RCC 7860 (cell line): ENCODE measurements at places on chromosomes 13 and 19.

DNA sequence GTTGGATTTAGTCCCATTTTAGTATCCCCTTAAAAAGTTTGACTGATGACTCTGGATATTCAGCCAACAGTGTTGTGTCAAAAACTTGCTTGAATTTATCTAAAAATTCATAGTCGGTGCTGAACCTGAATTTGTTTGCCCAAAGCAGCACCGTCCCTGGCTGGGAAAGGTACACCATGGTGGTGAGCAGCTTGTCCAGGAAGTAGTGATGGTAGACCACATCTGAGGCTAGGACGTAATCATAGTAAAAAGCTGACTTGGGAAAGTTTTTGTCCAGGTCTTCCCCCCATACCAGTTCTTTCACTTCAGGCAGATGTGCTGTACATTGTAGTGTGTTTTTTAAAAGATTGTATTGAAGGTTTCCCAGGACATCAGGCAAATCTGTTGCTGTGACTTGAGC is 8.8 kb downstream of the METTL21C start:
- DNase-seq: no peak

- no peak for DNase-seq
Observed at GRCh38 chr19:21483589-21484170, 21.7 kb upstream of the ZNF429 start.

DNA sequence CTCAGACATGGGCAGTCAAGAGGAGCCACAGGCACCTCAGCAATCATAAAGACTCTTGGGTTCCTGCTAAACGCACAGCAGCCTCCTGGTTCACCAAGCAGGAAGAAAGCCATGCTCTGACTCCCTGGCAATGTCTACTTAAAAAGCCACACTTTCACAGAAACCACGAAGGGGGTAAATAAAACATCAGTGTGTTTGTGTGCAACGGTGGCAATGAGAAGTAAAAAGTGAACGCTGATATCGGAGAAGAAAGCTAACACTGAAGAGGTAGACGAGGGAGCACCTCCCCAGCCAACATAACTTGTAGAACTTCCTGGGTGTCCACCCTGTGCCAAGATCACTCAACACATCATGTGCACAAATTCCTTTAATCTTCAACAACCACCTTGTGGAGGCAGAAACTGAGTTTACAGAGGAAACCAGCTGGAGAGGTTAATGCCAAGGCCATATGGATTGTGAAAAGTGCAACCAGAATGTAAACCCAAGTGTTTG is 30.2 kb downstream of the HSPH1 start:
- no peak for DNase-seq

- DNase-seq: no peak
Observed at GRCh38 chr19:29001141-29001581, 211.8 kb downstream of the UQCRFS1 start.

GRCh38 chr13:20799726-20800416 is 26.1 kb upstream of the EEF1AKMT1 start:
- DNase-seq: no peak

DNA sequence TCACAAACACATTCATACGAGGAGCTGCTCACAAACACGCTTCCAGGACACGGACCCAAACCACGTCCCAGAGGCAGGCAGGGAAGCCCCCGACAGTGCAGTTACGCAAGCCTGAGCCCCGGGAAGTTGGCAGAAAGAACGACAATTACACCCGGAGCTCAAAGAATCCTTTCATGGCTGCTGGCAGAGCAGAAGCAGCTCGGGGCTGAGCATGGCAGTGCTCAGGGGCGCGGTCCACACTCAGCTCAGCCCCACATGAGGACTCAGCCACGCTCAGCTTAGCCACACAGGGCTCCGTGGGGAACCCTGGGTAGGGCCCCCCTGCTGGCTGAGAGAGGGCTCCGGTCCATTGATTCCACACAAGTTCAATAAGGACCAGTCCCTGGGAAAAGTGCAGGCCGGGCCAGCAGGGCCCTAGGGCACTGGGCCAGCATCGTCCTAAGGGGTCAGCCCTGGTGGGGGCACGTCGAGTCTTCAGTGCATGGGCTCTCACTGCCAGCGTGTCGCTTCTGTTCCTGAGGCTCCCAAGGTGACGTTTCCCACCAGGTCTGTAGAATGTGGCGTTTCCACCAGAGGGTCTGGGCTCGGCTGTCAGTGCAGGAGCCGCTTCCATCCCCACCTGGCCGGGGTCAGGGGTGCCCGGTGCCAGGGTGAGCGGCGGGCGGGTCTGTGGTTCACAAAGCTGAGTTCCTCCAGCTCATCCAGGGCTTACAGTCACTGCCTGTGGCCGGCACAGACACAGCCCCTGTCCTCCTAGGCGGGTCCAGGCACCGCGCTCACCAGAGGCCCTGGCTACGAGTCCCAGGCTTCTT is 23.1 kb downstream of the GAS6 start:
- DNase-seq: no peak

- no peak for DNase-seq
Observed at GRCh38 chr13:37736045-37736444, 133.5 kb downstream of the TRPC4 start.

DNA sequence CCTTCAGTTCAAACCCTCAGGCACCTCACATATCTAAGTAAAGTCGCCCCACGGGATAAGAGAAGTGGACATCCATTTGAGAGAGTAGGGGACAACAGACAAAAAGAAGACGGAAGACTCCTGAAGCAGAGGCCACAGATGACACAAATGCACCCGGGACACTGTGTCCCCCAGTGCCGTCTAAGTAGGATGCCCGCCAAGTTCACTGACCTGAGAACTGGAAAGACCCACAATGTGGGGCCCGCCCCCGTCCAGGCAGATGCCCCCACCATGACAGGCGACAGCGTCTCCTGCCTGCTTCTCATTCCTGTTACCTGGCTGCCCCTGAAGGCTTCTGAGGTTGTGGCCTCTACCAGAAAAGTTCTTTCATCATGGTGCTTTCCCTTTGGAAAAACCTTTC is 16.9 kb downstream of the ANKRD27 start:
- DNase-seq: no peak

DNA sequence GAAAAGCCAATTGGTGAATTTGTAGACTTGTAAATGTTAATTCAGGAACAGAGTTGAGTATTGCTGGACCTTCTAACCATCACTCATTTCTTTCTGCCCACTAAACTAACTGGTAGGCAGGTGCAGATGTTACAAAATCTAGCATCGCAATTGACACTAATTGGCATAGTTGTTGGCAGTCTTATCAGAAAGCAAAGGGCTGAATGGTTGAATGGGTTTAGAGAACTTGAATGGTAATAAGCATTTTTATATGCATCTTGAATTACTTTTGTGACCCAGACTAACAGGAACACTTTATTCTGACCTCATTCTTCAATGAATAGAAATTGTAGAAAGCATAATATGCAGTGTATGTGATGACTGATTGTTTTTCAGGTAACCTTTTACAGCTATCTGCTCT is 189.1 kb downstream of the GGACT start:
- DNase-seq: no peak

GRCh38 chr13:38381890-38382289 is 32.2 kb downstream of the UFM1 start:
- DNase-seq: no peak

DNA sequence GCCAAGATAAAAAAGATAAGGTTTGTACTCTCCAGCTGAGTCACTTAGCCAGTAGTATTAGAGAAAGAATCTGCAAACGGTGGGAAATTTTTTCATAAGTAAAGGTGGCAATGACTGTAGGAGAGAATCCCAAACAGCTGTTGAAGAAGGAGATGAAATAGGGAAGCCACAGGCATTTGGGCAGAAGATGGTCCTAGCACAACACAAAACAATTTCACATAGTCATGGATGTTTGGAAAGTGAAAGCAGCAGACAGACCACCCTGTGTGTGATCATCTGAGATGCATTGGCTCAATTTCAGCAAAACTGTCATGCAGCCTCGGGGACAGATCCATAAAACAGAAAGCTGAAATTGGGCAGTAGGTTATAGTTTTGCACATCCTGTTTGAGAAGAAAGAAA is 2832.4 kb downstream of the PCDH9 start:
- no peak for DNase-seq

- DNase-seq: no peak
Observed at GRCh38 chr19:49512970-49513745, 697 bp downstream of the FCGRT start.

DNA sequence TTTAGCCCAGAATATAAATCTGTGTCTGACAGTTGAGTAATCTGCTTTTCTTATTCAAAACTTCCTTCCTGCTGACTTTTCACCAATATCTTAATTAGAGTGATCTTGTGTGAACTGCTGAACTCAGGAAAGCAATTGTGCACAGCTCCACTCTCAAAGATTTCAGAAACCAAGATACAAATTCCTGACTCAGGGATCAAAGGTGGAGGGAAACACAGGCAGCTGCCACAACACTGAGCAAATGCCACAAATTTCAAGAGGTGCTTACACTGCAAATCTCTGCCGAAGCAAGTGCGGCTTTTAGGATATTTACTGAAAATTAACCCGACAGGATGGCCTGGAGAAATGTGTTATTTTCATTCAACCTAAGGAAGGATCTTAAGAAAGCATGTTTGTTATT is 111.4 kb downstream of the STOML3 start:
- no peak for DNase-seq

GRCh38 chr13:53004573-53004972 is 24.0 kb upstream of the OLFM4 start:
- no peak for DNase-seq

DNA sequence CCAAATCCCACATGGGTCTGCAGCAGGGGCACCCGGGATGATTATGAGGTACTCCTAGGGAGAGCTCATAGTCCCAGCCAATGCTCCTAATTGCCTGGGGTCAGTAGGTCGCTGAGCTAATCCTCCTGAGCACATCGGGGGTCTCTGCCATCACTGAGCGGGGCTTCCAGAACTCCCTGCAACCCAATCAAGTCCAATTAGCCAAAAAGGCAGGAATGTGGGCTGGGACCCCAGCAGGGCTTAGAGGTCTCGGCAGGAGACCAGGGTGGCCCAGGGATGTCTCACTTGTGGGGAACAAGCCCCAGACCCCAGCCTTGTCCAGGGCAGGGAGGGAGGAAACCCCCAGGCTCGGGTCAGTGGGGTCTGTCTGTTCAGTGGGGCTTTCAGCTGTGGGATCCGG is 17.1 kb upstream of the CPAMD8 start:
- DNase-seq: no peak

GRCh38 chr13:51839711-51840540 is 5.1 kb downstream of the TMEM272 start:
- no peak for DNase-seq

DNA sequence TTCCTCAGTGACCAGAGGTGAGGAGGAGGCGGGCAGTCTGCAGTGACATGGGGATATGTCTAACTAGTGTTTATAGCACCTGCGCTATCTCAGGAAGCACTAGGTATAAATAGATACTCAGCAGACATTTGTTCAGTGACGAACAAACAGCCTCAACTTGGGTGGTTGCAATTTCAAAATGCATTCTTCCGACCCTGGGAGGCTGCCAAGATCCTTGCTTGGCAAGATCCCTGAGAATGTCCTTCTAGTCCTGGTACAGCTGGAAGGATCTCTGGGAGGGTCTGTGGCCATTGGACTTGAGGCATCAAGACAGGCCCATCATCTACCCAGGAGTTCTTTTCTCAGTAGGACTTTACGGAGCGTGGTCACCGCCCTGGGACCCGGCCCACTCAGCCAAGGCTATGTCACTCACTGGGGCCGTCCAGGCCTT is 299.5 kb downstream of the ZNF536 start:
- no peak for DNase-seq

DNA sequence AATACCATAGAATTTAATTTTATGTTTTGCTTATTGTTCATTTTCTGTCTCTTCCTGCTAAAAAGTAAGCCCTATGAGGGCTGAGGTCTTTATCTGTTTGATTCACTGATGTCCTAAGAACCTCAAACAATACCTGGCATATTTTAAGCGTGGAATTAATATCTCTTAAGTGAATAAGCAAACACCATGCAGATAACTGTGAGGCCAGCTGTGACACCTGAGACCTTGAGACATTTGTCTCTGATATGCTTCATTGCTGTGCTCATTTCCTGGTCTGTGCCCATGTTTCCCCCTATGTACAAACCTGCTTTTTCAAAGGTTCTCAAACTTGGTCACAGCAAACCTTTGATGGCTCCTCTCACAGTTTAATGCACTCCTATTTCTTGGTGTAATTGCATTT is 254.6 kb downstream of the COG6 start:
- no peak for DNase-seq

DNA sequence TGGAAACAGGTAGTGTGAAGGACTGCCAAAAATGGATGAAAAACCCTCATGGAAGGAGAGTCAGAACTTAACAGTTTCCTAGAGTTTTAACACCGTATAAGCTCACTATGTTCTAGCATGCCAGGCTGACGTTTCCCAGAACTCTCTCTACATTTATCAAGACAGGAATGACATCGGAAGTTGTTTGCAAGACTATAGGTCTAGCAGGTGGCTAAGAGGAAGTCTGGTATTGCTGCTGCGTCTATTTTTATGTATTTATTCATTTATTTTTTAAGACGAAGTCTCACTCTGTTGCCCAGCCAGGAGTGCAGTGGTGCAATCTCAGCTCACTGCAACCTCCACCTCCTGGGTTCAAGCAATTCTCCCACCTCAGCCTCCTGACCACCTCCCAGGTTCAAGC is 20.5 kb upstream of the ARL11 start:
- DNase-seq: no peak

DNA sequence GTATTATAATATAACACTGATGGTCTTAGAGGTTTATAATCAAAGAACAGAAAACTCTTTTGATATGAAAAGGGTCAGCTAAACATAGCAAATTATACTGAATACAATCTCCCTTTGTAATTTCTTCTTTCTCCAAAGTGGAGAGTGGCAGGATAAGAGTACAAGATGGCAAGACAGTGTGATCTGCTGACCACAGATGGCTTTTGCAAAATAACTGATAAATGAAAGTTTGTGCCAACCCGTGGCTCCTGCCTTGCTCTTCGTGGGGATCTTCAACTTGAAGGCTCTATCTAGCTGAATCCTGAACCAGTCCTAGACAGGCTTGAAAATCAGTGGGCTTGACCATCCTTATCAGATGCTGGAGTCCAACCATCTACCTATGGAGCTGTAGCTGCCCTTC is 185.7 kb downstream of the VWA8 start:
- no peak for DNase-seq

DNA sequence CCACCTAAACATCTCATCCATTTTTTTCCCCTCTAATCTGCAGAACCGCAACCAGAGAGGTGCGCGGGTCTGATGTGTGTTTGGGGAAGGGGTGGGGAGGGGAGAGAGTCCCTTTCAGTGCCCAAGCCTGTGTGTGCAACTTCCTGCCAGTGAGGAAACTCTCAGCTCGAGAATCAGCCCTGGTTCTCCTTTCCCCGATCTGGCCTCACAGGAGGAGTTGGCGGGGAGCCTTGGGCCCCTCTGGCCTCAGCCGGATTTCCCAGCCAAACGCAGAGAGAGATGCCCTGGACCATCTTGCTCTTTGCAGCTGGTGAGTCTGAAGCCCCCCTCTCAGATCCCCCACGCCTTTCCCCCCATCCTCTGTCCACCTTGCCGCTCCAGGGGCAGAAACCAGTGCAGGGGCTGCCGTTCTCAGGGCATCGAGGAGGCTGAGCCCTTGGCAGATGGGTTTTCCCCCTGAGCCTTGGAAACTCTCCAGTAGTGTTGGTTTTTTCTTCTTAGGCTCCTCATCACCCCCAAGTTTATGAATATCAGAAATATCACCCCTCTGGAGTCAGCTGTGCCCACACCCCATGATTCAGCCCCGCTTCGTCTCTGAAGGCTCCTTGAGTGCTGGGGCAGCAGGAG is at the start of gene C19orf38:
C19orf38 (plus strand) TSS at position 186 of the 627 bp plus-strand sequence; CDS start at position 280, 94 bp downstream.
- DNase-seq: no peak
